ENCODE measurements at places on chromosomes 13 and 19.

DNA sequence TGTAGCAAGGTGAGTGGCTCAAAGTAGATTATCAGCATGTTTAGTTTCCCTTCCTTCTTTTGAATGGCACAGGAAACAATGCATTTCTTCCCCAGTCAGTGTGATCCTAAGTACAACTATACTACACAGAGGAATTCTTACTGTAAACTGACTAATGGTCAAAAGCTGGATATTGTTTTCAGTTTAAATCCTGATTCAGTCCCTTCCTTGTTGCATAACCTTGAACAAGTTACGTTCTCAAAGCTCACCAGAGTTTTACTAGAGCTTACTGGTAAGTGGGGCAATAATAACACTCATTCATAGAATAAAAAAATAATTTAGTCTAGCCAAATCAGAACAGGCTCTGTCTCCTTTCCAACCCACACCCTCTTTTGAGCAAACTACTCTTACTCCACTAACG lies 180.1 kb downstream of the POSTN start:
- DNase-seq: no peak

DNA sequence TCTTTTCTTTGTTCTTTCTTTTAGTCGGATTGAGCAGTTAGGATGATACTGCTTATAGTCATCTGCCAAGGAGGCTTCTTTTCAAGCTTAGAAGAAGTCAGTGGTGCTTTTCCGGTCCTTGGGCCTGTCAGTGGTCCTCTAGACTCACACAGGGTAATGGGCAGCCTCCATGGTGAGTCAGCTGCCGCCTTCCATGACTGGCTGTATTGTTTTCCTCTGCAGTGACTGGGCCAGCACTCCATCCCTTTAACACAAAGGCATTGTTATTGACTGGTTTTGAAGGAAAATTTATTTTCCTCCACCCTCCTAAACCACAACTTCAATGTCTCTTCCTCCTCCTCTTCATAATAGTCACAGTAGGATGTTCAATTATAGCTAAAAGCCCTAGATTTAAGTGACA lies 47.1 kb upstream of the CNMD start:
- no peak for DNase-seq

GRCh38 chr19:38233740-38234251 lies 9.8 kb upstream of the DPF1 start:
- DNase-seq: peak; percentile 80

- DNase-seq: no peak
Measured at GRCh38 chr13:102536695-102537485, 59.9 kb upstream of the TPP2 start.

GRCh38 chr19:39497996-39498797 lies 550 bp upstream of the DLL3 start:
- DNase-seq: no peak

- no peak for DNase-seq
Measured at GRCh38 chr13:84032116-84032515, 149.8 kb upstream of the SLITRK1 start.

DNA sequence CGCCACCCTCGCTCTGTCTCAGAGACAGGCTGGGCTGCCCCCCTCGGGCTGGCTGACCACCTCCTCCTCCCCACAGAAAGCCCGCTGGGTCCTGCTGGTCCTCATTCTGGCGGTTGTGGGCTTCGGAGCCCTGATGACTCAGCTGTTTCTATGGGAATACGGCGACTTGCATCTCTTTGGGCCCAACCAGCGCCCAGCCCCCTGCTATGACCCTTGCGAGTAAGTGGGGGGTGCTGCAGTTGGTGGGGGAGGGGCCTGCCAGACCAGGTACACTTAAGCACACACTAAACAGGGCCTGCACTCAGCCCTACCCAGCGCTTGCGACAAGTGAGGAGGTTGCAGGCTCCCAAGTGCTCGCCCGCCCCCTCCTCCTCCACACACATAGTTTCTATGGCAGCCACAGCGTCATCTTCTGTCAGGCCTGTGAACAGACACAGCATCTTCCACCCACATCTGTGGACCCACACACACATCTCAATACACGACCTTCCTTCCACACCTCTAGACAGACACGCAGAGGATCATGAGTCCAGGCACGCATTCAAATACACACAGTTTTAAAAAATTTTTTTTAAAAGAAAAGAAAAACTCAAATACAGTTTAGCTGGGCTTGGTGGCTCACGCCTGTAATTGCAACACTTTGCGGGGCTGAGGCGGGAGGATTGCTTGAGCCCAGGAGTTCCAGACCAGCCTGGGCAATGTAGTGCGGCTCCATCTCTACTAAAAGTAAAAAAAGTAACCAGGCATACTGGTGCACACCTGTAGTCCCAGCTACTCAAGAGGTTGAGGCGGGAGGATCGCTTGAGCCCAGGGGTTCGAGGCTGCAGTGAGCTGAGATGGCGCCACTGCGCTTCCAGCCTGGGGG lies 18.4 kb downstream of the PLD3 start:
- DNase-seq: no peak

DNA sequence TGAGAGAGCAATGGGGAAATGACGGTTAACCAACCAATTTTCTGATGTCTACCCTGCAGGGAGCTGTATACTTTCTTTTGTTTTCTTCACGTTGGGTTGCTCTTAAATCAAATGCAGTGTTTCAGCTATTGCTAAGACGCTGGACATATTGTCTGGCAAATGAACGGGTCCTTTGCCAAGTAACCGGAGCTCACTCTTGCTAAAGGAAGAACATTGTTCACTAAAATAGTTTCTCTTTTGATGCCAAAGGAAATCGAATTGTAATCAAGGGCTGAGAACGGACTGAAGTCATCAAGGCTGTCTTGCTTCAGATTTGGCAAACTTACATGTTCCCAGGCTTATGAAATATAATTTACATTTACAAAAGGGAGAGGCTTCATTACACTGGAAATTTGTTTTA lies 142.3 kb upstream of the ARGLU1 start:
- no peak for DNase-seq

DNA sequence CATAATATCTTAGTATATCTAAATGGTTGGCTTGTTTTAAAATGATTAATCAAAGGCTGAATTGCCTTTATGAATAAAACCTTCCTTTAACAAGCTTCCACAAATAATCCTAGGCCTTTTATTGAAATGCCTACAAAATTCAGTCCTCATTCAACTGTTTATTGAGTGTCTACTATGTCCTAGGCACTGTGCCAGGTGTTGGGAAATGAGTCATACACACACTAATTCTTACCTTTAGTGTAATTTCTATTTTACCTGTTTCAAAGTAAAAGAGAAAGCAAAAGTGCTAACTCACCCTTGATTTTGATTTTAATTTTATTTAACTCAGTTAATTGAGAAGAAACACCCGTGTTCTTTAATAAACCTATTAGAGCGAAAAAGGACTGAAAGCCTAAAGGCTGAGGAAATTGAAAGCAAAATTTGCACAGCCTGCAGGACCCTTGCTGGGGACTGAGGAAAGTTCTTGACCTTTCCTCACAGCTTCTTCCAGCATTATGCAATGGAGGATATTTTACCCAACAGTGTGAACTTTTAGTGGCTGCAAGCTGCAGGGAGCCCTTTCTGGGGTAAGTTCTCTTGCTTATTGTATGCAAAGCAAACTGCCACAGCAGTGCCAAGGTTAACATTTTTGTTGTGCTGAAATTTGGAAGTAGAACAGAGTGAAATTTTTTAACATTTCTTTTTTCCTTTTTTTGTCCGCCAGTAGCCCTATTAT lies 83.1 kb downstream of the B3GLCT start:
- no peak for DNase-seq

DNA sequence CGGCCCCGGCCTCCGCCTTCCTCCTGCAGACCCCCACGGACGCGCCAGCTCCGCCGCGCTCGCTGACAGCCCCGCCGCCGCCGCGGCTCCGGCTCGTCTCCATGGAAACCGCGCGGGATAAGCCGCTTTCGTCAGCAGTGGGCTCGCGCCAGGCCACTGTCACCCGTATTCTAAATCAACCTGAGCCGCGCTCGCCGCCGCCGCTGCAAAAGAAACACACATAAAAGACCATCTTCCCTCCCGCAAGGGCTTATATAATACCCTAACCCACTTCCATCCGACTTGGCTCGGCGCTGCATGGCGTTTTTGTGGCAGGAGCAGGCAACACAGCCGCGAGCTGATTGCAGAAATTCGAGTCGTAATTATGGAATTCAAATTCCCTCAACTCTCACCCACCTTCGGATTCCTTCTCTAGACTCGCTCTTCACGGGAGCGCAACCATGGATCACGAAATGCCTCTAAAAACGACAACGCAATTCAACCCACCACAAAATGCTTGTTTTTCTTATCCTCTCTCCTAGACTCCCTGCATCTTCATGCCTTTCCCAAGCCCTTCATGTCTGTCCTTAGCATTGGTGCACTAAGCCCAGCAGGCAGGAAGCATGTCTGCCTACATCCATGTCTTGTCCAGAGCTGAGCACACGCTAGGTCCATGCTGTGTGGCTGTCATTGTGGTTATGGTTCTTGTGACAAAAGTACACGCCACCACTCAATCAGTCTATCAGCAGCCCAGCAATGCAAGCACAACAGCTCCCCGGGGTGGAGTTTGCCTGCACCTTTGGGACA lies at the start of gene AMER2:
Gene AMER2 (minus strand): TSS at position 772 of the 786 bp plus-strand sequence. CDS start 669 bp downstream, at position 103.
- DNase-seq: no peak

GRCh38 chr19:2391118-2391725 lies 31.2 kb downstream of the TMPRSS9 start:
- DNase-seq: peak; percentile 76

GRCh38 chr19:4976401-4977298 lies 7.7 kb downstream of the KDM4B start:
- DNase-seq: no peak

GRCh38 chr19:18846862-18847548 lies 15.2 kb downstream of the UPF1 start:
- peak; percentile 74 for DNase-seq

- peak; percentile 71 for DNase-seq
Measured at GRCh38 chr19:46529622-46530451, 34.2 kb upstream of the PNMA8B start.

DNA sequence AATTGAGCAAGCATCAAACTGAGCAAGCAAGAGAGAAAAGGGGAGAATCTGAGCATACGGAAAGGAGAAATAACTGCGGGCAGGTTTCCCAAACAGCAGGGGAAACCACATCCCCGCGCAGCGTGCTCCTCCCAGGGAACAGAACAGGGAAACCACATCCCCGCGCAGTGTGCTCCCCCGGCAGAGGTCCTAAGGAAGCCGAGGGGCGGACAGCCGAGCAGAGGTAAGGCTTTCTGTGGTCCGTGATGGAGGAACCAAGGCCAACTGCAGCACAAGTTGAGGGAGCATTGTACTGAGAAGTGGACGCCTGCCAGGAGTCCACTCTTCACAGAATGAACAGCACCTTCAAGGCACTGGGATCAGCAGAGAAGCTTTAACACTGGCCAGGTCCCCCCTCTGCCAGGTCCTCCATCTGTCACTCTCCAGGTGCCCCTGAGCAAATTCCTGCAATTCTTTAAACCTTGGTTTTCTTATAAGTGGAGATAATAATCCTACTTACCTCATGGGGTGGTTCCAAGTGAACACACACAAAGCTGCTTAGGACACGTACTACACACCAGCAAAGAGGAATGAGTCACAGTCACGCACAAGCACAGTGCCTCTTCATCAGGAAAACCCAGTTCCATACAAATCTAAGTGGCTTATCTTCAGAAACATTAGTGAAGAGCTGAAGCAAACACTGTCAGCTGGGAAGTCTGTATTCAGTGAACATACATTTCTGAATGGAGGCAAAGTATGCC lies 23.0 kb upstream of the LAMP1 start:
- DNase-seq: no peak

DNA sequence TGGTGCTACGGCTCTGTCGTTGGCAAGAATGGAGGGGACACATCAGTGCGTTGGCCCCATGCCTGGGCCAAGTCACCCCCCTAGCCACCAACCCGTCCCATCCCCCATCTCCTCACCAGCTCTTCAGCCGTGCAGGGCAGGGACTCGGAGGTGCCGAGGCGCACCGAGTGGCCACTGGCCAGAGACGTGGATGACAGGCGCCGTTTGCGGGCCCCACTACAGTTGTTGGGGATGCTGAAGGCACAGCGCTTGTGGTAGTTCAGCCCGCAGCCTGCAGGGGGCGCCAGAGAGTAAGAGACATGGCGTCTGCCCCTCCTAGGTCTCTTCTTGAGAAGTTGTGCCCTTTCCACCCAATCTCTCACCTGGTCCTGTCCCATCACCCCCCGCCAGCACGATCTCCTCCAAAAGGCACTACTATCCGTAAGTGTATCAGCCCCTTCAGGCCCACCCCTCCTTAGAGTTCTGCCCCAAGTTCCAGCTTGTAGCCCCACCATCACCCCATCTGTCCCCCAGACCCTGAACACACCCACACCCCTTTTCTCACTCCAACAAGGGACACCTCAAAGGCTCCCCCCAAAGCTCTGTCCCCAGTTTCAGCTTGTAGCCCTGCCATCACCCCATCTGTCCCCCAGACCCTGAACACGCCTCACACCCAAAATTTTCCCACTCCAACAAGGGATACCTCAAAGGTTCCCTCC lies 12.4 kb downstream of the PRKD2 start:
- peak; percentile 85 for DNase-seq

DNA sequence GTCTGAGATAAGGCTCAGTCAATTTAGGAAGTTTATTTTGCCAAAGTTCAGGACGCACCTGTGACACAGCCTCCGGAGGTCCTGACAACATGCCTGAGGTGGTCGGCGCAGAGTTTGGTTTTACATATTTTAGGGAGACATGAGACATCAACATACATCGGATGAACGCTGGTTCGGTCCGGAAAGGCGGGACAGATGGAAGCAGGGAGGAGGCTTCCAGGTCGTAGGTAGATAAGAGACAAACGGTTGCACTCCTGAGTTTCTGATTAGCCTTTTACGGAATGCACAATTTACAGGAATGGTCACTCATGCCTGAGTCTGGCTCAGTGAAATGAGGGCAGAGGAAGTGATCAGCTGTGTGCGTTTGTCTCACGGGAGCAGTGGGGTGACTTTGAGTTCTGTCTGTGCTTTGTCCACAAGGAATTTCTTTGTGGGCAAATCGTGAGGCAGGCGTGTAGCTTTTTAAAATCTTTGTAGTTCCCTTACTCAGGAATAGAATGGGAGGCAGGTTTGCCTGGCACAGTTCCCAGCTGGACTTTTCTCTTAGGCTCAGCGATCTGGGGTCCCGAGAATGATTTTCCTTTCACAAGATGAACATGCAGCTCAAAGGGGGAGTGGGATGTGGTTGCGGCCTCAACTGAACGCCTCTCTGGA lies 36.2 kb downstream of the C13orf46 start:
- no peak for DNase-seq

GRCh38 chr13:49246850-49247642 lies 679 bp upstream of the CDADC1 start:
- DNase-seq: no peak

GRCh38 chr13:60370343-60370742 lies 26.7 kb upstream of the TDRD3 start:
- DNase-seq: no peak

DNA sequence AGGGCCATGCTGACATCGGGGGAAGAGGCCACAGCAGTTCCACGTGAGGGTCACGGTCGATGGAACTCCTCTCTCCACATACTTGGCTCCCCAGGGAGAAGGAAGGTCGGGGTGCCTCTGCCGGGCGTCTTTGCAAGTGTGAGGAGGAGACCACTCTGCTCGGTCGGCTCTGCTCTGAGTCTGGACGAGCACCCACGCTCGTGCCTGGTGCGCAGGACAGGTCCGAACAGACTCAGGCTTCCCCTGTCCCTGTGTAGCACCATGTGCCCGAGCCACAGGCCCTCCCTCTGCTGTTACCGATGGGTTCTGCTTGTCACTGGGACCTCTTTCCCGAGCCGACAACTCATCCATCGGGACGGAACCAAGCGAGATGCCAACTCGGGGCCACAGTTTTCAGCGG lies 35.1 kb downstream of the TMEM255B start:
- no peak for DNase-seq

GRCh38 chr19:6690160-6690885 lies 20.4 kb upstream of the TNFSF14 start:
- DNase-seq: no peak

GRCh38 chr13:76489274-76489673 lies 396.9 kb downstream of the KCTD12 start:
- DNase-seq: no peak

- DNase-seq: no peak
Measured at GRCh38 chr13:111201304-111201940, 86.3 kb downstream of the ARHGEF7 start.
